AG09309 (cell line): ENCODE measurements at places on chromosomes 7 and 10.

DNA sequence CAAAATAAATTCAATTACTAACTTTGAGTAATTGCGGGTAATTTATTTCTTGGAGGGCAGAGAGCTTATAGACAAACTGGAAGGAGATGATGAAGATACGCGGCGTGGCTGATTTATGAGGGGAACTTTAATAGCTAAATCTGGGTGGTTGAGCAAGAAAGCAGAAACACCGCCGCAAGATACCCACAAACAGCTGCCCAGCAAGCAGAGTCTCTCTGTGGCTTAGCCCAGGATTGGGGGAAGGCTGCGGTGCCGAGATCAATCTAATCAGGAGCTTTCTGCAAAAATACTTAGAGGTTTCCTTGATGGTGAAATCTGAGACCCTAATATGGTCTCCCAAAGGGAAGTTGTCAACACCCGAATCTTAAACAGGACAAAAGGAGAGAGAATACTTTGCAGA is 94.9 kb upstream of the MGMT start:
- DNase-seq: no peak

DNA sequence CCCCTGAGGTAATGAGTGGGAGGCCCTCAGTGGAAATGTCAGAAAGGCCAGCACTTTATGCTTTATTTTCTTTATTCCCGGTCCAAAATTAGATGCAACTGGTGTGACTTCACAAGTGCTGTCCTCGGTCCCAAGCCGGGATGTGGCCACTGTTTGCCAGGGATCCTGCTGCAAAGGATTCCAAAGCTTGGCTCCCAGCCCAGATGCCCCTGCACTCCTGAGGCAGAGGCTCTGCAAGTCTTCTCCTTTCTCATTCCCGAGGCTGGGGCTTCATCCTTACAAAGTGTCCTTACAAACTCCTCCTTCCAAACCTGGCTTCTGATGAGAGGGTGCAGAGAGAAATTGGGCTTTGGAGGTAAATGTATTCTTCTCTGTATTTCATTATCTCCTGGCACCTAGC is 544.3 kb upstream of the DPP6 start:
- no peak for DNase-seq

DNA sequence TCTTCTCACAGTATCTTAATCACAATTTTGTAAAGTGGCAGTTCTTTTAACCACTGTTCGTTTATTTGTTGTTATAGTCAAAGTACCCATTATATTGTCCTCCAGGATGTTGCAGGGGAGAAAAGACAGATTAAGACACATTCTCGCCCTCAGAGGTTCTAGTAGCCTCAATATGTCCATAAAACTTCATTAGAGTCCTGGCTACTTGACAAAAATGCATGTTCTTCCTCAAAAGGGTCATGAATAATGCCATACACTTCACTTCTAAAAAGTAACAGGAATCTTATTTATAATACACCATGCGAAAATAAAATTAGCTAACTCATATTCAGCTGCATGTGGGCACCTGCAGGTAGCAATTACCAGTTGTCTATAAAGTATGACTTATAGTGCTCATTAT is 109.3 kb upstream of the ANK3 start:
- DNase-seq: no peak

DNA sequence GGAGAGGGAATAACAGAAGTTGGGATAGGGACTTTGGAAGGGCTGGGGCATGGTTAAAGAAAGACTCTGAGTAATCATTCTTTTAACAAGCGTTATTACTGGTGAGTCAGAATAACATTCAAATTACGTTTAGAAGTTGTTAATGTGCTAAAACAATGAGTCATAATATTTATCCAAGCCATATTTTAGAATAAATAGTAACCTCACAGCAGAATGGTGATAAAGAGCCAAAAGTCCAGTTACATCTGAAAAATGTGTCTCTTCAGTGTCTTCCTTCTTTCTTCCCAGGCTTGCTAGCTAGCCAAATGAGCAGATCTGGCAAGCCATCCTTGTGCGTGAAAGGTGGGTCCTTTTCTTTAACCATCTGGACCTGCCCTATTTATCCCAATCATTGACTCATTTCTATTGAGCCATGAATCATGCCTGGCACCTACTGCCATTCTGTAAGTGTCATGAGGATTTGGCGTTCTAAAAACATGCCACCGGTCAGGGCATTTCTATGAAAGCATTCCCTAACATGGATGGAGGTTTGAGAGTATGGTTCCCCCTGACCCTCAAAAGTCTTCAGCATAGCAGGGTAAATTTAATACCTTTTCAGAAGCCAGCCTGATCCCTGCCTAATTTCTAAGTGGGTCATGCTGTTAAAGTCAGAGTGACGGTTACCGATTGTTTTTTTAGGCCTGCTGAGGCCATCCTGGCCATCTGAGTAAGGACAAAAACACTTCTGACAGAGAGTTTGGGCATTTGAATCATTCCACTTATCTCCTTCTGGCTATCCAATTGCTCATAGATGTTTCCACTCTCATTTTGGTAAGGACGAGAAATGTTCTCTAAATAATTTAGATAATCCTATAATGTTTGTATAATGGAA is 26.9 kb downstream of the MYPN start:
- peak; percentile 78 for DNase-seq

GRCh38 chr10:23192712-23193434 is 761 bp downstream of the PTF1A start:
- DNase-seq: no peak

DNA sequence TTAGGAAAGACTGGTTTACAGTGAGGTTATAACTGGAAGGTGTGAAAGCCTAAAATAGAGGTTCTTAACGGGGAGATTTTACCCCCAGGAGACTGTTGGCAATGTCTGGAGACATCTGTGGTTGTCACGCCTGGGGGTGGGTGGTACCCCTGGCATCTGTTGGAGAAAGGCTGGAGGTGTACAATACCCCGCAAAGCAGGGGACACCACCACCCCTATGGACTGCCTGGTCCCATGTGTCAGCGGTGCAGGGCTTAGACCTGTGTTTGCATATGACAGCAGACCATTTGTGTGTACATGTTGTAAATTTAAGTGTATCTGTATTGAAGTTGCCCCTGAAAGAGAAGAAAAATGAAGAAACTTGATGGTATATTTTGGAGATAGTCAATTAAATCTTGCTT is 9.8 kb downstream of the LRRC27 start:
- no peak for DNase-seq

DNA sequence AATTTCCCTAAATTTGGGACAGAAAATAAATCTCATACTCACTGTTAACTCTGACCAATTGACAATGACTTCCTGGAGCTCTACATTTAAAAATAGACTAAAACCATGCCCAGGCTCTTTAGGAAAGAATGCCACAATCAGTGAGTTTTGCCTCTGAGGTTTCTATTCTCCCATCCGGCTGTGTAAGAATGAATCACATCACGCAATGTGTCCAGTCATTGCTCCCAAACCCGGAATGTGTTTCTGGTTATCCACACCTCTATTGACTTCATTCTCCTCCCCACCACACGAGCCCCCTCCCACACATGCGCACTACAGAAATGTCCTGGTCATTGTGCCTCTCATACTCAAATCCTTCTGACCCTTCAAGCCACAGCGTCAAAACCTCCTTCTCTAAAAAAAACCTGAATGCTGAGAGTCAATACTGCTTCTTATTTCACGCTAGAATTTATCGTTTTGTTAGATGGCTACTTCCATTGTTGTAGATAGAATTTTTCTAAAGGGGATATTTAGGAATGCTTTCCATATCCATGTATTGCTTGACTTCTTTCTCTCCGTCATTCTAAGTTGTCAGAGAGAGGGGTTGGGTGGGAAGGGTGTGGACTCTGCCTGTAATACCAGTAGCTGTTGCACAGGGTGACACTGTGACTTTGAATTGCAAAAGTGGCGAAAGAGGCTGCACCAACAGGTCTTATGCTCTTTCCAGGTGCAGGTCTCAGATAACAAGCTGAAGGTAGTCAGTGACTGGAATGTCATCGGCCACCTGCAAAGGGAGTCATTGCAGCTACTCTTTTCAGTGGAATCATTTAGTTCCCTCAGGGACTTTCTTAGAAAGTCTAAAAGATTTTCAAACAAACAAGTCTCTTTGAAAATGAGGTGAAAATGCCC is 356.6 kb downstream of the PAXIP1 start:
- DNase-seq: no peak

GRCh38 chr7:46428295-46428694 is 507.2 kb upstream of the IGFBP3 start:
- DNase-seq: no peak

DNA sequence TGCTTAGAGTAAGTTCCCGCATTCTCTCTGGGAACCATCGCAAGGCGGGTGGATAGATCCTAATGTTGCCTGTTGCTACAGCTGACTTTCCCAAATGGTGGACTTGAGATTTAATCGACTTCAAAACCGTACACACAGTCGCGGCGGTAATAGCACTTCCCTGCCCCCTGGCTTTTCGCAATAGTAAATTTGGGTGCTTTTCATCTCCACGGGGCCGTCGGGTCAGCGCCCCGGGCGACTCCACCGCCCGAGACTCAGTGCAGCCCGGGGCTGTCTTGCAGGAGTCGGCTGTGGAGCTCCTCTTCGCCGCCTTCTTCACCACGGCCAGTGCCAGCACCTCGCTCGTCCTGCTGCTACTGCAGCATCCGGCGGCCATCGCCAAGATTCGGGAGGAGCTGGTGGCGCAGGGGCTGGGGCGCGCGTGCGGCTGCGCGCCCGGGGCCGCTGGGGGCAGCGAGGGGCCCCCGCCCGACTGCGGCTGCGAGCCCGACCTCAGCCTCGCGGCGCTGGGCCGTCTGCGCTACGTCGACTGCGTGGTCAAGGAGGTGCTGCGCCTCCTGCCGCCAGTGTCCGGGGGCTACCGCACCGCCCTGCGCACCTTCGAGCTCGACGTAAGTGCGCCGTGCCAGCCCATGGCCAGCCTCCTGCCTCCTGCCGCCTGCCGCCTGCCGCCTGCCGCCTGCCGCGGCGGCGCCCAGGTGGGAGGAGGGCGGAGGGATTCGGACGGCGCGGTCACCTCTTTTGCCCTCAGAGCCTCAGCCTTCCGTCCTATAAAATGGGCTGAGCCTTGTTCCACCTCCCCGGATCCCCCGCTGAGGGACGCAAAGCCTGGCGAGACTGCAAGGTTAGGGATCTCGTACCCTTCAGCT is 5.3 kb downstream of the CYP26C1 start:
- no peak for DNase-seq

GRCh38 chr7:122380992-122381391 is 76.4 kb upstream of the FEZF1 start:
- DNase-seq: no peak
